ENCODE measurements at places on chromosomes 7 and 10. TPM values are rescaled to one million over a fixed set of nuclear protein-coding genes. Genes with fewer than 3 reads are reported as not detected.

The ACSM6 gene
- not detected for total RNA-seq

The MBL2 gene
- total RNA-seq = not detected

DNA sequence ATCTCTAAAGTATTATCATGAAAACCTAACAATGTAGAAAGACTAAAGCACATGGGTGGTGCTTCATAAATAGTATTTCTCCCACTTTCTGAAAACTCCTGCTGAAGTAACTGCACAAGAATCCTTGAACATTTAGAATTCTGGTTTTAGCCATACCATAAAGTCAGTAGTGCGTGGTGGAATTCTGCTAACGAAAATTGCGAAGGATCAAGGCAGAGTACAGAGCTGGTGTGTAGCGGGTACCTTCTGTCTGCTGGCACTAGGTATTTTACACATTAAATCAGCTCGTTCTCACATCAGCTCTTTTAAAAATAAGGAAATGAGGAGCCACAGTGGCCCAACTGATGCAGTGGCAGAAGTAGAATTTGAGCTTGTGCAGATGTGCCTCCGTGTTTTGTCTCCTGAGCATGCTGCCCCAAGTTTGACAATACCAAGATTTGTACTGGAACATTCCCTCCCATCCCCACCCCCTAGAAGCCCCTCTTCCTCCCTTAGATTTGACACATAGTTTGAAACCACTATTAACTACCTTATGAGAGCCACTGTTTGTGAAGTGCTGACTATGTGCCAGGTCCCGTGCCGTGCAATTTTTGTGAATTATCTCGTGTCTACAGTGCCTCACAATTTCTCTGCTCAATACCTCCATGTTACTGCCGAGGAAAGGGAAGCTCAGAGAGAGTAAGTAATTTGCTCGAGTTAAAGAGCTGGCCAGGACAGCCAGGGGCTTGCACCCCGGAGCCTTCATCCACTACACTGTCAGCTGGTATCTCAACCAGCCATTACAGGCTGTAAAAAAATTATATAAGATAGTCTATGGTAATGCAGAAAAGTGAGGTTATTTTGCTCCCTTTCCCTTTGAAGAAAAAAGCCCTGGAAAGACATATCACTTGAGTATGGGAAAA, 66.9 kb downstream of the EGFR start:
- DNase-seq = no peak

DNA sequence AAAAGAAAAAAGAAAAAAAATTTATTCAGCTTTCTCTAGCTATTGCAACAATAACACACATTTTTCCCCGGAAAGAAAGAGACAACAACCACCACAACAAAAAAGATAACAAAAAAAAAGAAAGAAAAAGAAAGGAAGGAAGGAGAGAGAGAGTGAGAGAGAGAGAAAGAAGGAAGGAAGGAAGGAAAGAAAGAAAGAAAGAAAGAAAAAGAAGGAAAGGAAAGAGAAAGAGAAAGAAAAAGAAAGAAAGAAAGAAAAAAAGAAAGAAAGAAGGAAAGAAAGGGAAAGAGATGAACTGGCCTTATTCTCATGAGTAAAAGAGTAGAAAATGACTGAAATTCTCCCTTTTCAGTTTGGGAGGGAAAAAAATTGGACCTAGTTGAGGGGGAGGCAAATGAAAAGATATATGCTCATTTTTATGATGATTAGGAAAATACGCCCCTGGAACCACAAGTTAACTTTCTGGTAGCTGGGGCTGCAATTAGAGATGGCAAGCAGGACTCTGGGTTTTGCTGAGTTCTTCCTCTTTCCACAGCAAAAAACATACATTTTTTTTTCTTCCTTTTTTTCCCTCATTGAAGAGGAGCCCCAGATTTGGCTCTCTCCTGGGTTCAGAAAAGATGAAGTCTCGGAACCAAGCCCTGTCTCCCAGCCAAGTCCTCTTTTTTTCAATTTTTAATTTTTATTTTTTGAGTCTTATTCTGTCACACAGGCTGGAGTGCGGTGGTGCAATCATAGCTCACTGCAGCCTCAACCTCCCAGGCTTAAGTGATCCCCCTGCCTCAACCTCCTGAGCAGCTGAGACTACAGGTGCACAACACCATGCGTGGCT, 12.6 kb upstream of the PRDX3 start:
- no peak for DNase-seq

The ENO4 gene
- 0.22 TPM for total RNA-seq

The ECHDC3 gene
- 13.0 TPM for total RNA-seq

- DNase-seq = no peak
Measured at GRCh38 chr7:7535691-7536090, at the start of gene COL28A1. TSS of gene COL28A1 (minus strand) at chr7:7535873. CDS start at chr7:7532875, 2,998 bp downstream.

DNA sequence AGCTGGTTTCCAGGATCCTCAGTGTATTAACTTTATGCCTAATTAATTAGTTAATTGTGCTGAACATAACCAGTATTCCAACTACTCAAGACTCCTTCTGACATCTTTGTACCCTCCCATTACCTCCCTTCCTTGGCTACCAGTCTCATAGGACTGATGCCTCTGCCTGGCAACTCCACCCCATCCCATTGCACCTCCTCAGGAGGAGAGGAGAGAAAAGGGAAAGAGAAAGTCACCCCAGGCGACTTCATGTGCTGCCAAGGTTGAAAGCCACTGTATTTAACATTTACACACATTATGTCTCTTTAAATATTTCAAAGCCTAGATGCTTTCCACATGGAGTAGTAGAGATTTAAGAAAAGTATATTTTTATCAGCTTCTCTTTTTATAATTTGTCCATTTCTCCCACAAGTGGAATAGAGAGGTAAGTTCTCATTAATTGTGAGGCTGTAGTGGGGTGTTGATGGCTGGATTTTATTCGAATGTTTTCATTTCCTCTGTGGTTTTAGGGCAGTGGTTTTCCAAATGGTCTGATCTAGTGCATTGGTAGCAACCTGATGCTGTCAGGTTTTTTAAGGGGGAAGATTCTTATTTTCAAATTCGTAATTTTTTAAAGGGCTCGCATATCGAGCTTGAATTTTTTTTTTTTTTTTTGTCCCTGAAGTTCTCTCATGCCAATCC, 148.0 kb downstream of the BICC1 start:
- DNase-seq = no peak

DNA sequence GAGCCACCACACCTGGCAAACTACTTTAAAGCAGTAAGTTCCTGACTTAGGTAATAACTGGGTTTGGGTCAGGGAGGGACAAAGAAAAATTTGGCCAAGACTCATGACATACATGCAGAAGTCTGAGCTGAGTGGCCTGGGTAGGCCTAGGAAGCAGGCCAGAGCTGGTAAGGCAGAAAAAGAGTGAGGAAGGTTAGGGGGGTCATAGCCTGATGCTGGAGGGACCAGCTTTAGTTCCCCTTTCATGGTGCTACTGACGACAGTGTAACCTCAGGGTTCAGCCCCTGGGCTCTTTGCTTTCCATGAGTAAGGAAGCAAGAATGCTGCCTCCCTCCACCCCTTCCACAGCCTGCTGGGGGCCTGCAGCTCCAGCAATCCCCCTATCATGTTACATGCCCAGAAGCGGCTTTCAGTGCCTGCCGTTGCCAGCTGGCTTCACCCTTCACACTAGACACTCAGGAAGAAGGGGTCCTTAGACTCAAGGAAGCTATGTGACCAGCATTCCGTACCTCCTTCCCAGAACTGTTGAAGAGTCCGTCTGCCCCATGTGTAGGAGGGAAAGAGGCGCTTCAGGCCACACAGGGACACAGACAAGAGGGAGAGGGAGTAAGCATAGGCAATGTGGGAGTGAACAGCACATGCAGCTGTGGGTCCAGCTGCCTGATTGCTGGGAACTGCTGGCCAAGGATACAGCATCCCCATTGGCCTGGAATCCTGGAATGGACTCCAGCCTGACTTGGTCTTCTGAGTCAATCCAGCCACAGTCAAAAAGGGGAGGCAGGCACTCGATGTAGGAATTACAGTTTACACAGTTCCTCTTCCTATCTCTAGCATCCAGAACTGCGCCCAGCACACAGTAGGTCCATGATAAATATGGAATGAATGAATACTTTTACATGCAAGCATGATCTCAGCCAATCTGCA, 4.1 kb upstream of the PLAU start:
- DNase-seq = peak; percentile 91

GRCh38 chr10:2210088-2210487, 472.8 kb upstream of the ADARB2 start:
- DNase-seq = no peak

DNA sequence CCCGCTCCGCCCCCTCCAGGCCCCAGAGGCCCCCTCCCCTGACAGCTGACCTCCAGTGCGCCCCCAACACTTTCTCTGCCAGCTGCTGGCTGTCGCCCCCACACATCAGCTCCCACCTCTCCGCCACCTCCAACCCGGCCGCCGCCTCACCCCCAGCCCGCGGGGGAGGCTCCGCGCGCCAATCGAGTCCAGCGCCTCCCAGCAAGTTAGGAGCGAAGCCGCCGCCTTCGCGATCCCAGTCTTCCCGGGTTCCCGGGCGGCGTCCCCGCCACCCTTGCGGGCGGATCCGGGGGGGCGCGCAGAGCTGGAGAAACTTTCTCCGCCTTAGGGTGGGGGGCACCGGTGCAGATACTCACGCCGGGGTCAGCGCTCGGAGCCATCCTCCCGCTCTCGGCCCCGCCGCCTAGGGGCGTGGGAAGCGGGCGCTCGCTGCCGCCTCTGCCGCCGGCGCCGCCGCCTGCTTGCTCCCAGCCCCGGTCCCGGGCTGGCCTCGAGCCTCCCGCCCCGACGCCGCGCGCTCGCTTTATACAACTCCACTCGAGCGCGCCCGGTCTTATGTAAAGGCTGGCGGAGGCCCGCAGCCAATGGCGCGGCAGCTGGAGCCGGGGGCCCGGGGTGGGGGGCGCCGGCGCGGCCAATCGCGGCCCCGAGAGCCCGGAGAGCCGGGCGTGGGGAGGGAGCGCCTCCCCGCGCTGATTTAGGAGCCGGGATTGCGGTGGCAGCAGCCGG, at the start of gene CRTAC1:
TSS of gene CRTAC1 (minus strand) at position 529 of the 729 bp plus-strand sequence. CDS start at position 380, 149 bp downstream.
- DNase-seq = no peak

GRCh38 chr7:151249034-151249731, 689 bp upstream of the SMARCD3 start:
- DNase-seq = no peak

- no peak for DNase-seq
Measured at GRCh38 chr7:48045195-48045765, 9.9 kb downstream of the C7orf57 start.

DNA sequence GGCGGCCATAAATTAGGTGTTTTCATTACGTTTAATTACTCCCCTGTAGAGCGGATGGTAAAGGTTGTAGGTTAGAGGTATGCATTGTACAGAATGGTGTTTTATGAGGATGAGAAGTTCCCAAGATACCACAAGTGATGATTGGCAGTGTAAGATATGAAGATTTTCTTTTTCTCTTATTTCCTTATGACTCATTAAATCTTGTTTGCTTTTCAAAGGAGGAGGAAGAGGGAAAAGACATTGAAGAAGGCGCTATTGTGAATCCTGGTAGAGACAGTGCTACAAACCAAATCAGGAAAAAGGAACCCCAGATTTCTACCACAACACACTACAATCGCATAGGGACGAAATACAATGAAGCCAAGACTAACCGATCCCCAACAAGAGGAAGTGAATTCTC, 133.9 kb downstream of the AASS start:
- DNase-seq = no peak

DNA sequence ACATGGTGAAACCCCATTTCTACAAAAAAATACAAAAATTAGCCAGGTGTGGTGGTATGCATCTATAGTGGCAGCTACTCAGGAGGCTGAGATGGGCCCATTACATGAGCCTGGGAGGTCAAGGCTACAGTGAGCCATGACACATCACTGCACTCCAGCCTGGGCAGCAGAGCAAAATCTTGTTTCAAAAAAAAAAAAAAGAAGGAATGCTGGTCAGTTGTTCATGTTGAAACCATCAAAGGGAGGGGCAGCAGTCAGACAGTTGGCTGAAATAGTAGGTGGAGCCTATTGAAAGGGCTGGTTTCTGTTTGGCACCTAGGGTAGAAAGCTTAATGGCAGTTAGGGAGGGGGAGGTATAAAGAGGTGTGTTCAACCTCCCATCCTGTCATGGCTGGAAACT, 323.0 kb downstream of the GALNT17 start:
- no peak for DNase-seq

- DNase-seq = no peak
Measured at GRCh38 chr7:132395361-132395760, 180.9 kb downstream of the PLXNA4 start.

DNA sequence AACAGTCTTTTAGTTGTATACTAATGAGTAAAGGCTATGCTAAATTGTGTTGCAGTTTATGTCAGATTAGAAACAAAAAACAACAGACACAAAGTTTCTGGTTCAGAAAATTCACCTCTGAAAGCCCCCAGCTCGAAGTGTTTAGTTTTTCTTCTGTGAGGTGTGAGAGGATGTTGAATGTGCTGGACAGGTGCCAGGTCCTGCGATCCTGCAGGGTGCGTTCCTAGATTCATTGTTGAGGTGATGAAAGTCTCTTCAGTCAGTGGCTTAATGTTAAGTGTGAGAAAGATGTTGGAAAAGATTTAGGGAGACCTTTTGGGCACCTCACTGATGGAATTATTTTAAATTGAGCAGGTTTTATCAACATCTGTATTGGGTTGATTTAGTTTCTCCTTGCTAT, 287.3 kb downstream of the SDK1 start:
- DNase-seq = no peak

The HKDC1 gene
- total RNA-seq = 1.7 TPM

DNA sequence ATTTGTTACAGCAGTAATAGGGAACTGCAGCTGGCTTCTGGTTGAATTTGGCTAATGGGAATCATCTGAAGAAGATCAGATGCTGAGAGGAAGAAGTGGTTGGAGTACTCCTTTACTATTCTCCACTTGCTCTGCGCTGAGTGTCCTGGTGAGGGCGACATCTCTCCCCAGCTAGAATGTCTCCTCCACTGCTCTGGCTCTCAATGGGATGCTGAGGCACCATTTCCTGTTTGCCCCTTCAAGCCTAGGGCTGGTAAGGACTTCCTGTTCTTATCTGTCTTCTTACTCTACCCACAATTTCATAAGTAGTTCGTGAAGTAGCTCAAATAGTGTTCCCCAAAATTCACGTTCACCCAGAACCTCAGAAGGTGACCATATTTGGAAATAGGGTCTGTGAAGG, 43.2 kb upstream of the TES start:
- DNase-seq = no peak

- no peak for DNase-seq
Measured at GRCh38 chr7:15567652-15568051, 5.8 kb upstream of the AGMO start.

The COBL gene
- total RNA-seq = 19.3 TPM

- DNase-seq = no peak
Measured at GRCh38 chr7:25356534-25357151, 128.4 kb upstream of the NPVF start.
